ENCODE measurements at places on chromosomes 7 and 10.

DNA sequence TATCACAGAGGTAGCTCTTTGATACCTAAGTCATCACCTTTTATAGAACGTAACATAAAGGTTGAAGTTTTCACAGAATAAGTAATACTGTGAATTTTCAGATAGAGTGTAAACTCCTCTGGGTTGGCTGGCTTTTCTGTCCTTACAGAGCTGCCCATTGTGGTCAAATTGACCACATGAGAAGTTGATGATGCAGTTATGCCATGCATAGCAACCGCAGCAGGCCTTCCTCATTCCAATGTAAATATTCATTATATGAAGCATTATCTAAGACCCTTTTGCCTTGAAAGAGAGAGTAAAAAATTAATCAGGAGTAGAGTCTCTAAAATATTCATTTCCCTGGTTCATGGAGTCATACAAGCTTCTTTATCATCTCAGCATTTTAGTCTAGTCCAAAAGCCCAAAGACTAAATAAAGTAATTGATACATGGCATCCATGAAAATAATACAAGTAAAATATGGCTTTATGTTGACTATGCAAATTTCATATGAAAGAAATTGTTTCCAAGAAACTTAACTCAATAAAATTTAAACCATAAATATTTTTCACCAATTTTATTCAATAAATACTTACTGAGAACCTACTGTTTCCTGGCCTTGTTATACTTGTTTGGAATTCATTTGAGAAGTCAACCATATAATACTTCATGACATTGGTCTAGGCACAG lies 516.4 kb downstream of the PCDH15 start:
- no peak for DNase-seq

GRCh38 chr10:79239275-79239779 lies 107.9 kb upstream of the PPIF start:
- peak; percentile 45 for DNase-seq

GRCh38 chr7:1466524-1467271 lies 7.4 kb upstream of the MICALL2 start:
- no peak for DNase-seq

- DNase-seq, result no peak
These were observed 136.8 kb upstream of the CDCA7L start for GRCh38 chr7:22082553-22082885.

DNA sequence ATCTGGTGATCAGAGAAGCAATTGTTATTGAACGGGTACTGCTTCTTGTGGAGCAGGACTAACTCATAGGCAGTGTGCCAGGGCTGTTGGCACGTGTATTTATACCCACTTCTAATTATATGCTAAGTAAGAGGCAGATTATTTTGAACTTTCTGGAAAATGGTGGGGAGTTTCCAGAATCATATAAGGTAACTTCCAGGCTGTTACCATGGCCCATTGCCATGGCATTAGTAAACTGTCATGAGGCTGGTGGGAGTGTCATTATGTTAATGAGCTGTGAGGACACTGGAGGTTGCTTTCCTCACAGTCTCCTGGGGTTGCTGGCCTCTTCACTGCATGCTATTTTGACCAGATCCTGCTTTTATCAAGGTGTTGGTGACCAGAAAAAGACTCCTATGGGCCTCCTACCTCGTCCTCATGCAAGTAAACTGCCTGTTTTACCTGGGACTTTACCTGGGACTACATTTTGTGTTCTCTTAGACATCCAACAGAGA lies 122.6 kb downstream of the KCND2 start:
- DNase-seq, result no peak
